ENCODE measurements at places on chromosomes 3 and 15. TPM values are rescaled to one million over a fixed set of nuclear protein-coding genes. Genes with fewer than 3 reads are reported as not detected.

- DNase-seq = no peak
Observed at GRCh38 chr3:171508206-171508605, 48.0 kb upstream of the TNIK start.

GRCh38 chr3:104392327-104392726, 974.4 kb upstream of the ALCAM start:
- DNase-seq = no peak

DNA sequence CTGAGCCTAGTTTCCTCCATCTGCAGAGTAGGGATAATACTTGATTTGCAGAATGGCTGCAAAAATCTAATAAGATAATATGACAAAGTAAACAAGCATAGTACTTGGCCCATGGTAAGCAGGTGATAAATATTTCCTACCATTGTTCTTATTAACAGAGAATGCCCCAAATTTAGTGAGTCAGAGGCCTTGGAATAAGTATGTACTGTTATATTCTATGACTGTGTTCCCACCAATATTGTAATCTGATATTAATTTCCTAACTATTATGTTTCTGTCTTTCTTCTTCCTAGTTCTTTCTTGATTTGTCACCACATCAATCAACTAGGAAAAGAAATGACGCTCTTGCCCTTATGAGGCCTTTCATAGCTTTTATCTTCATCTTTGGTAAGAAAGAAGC, 178.4 kb upstream of the SLC2A2 start:
- DNase-seq = no peak

GRCh38 chr3:125916376-125916978, 52.5 kb upstream of the ROPN1B start:
- DNase-seq = peak; percentile 94

DNA sequence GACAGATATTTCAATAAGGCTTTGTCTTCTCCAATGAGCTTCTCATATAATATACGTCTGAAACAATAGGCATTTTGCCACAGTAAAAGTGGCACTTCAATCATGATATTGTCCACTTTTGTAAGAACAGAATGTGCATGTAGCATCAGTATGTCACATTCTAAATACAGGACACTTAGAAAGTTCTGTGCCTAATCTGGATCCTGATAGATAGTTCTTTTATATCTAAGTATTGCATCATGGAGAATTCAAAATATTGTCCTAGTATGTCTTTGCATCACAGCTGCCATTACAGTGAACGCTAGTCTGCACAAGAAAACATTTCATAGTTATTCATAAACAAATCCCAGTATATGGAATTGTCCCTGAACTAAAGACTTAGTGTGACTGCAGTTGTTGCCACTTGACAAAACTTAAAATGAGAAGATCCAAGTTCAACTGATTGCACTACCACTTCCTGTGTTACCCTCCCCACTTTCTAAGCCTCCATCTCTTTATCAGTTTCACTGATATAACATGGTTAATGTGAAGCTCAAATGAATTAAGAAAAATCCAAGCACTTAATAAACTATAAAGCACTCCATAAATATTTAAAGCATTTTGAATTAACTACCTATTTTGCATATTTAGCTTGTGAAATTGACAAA, 19.6 kb downstream of the LRRFIP2 start:
- no peak for DNase-seq

GRCh38 chr15:100628746-100629145, 26.4 kb downstream of the ASB7 start:
- DNase-seq = no peak

DNA sequence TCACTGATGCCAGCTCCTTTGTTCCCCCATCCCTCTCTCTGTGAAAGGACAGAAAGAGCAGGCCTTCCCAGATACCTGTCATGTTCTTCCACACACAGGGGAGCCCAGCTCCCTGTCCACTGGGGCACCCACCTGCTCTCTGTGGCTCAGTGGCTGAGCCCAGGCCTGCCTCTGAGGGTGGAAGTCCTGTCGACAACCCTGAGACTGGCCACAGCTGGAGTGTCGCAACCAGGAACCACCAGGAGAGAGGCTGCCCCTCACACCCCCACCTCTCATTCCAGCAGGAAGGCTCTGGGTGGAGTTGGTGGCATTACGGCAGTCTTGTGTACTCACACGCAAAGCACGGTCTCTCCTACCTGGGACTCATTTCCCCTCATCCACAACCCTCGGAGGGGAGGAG, 66.3 kb downstream of the MEGF11 start:
- DNase-seq = no peak

The SPSB4 gene
- total RNA-seq = 3.4 TPM

DNA sequence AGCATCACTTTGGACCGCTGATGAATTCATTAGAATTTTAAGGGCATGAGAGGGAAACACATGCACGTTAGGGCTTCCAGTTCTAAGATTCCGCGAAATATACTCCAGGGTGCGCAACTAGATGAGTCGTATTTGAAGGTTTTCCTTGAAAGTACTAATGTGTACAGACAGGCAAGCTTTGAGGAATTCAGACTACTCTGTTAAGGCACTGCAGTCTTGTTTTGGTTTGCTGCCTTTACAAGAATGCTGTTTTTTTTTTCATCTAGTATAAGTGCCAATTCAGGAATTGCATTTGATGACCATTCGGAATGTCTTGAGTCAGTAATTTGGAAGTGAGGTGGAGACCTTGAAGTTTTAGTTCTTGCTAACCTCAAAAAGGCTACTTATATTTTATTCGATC, 19.1 kb downstream of the TRNT1 start:
- DNase-seq = no peak

DNA sequence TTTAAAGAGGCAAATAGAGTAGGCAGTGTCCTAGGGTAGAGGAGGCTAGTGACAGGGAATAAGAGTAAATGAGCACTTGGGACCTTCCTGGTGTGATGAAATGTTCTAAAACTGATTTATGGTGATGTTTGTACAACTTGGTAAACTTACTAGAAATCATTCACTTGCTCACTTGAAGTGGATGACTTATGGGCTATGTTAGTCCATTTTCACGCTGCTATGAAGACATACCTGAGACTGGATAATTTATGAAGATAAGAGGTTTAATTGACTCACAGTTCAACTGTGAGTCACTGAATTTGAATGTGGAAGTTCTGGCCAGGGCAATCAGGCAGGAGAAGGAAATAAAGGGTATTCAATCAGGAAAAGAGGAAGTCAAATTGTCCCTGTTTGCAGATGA, 31.7 kb upstream of the DHX36 start:
- no peak for DNase-seq

The ACKR4 gene
- total RNA-seq = 0.25 TPM

GRCh38 chr3:143123353-143123984, 3.9 kb downstream of the CHST2 start:
- DNase-seq = no peak

Measured in dorsolateral prefrontal cortex (tissue), 122 donors.